ENCODE measurements at places on chromosomes 12 and 14.

DNA sequence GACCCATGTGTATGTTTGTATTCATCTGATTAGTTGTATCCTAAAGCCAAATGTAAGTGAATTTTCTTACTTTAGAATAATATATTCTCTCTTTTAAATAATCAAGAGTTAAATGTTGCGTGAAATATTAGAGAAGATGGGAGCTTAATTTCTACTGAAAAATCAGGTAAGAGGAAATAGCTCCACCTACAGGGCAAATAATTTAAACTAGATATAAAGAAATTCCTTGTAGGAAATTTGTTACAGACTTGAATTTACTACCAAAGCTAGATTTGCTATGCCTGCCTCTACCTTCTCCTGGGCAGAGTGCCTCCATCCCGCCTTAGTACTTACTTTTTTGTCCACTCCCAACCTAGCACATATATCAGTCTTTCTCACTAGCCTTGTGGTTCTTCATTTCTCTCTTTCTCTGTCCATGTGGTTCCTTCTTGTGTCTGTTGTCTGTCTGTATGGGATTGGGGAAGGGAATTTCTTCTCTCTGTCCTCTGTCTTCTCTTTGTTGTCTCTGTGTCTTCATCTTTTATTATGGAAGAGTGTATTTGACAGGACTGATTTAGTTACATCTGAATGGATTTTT is 44.7 kb downstream of the PALS1 start:
- DNase-seq = no peak

- DNase-seq = no peak
Measured at GRCh38 chr12:80272387-80272915, 171.6 kb upstream of the PTPRQ start.

DNA sequence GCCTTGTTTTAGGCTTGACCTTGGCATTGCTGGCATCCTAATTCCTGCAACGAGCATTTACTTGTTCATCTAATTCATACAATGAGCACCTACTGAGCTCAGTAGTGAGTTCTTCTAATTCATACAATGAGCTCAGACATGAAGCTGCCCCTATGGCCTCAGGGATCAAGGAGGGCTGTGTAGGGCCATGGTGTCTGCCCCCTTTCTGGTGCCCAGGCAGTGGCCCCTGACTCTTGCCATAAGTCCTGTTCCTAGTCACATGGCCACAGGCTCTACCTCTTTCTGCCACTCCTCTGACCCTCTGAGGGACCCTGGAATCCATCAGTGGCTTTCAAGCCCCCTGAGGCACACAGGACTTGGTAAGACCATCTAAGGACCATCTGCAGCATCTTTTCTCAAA is 148.8 kb downstream of the ZFP36L1 start:
- no peak for DNase-seq

DNA sequence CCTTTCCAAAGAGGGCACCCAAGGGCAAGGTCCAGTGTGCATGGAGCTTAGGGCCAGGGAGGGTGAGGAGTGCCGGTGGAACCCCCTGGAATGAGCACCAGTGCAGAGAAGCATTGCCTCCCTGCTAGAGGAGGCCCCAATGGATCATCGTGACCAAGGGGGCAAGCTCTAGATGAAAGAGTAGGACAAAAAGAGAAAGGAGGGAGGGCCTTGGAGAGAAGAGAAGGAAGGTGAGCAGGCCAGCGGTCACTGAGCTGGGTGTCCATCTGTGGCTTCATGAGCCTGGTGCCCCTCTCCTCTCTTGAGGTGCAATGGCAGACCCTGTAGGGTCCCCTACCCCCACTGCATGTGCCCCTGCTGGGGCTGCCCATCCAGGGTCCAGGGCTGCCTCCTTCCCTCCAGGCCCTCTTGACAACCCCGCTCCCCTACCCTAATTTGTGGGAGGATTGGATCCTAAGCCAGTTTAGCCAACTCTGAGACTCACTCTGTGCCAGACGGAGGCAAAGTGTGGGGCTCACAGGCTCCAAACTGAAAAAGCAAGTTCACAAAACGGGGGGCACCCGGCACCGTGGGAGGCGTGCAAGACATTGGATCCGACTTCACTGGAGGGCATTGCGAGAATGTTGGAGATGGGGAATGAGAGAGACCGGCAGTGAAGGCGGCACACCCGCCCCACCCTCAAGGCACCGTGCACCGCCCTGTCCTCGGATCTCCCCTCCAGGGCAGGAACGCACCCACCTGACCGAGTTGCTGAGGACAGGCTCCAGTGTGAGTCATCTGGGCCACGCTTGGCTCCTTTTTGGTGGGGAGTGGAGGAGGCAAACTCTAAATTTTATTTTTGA is 207.5 kb downstream of the KIF26A start:
- DNase-seq = no peak

DNA sequence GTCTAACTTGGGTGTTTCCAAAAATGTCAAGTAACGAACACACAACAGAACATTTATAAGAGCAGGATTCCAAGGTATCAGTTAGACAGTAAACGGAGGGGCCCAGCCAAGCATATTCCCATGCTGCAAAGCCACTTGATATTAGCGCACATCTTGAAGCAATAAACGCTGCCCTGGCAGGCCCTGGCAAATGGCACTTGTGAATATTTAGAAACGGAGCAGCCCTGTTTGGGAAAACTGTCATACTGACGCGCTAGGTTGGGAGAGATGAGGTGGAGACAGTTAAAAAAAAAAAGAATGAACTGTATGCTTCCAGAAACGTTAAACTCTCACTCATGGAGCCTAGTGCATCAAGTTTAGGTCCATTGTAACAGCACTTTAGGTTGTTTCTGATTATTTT is 9.3 kb downstream of the DGLUCY start:
- DNase-seq = no peak

GRCh38 chr12:15858353-15858752 is 23.8 kb upstream of the STRAP start:
- no peak for DNase-seq

GRCh38 chr14:66490143-66491111 is 4.3 kb downstream of the CCDC196 start:
- DNase-seq = no peak

DNA sequence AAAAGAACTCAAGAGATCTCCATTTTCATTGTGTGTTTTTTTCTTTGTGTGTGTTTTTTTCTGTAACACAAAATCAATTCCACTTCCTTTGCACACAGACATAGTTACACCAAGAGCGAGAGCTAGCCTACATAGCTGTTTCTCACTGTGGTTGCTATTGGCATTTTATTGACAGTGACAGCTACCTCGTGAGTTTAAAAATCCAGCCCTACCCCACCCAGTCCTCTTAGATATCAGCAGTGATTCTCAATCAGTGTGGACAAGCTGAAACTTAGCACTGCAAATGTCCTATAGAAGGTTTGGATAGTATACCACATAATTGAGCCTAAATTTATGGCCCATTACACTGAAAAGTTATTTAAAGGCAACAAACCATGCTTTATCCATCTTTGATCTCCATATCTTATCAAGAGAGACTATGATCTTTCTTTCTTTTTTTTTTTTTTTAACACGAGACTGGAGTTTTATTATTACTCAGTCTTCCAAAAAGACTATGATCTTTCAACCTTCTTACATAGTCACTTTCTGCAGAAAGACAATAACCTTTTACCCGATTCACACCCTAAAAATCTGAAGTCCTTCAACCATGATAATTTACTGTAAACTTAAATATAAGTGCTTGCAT is 46.8 kb downstream of the ATP2B1 start:
- DNase-seq = no peak

GRCh38 chr14:55277972-55278740 is 6.9 kb downstream of the FBXO34 start:
- peak; percentile 2 for DNase-seq

- DNase-seq = no peak
Measured at GRCh38 chr12:43764528-43764927, 5.8 kb downstream of the IRAK4 start.

DNA sequence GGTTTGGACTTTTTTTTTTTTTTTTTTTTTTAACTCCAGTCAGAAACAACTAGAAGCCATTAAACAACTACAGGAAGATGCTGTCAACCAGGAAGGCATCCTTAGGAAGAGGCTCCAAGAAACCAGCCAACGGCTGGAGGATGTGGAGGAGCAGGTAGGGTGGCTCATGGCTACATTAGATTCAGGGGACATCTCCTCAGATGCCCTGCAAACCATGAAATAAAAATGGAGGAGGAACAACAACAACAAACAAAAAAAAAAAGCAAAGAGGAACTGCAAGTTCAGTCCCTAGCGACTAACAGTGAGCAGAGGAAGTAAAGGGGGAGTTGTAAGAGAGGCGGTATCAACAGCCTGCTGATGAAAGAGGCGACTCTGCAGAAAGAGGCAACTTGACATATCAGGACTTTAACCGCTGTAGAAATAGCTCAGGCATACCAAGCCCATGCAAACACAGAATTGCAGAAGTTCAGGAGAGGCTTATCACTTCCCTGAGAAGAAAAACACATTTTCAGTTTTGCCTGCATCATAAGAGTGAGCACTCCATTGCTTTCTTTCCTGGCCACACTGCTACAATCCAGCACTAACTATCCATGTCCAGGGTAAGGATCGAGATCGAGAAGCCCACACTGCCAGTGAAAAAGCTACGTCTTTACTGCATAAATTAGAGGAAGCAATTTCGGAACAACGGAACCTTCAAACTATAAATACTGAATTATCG is 103.5 kb upstream of the BCAT1 start:
- peak; percentile 16 for DNase-seq

GRCh38 chr14:69090187-69090789 is 62.6 kb downstream of the DCAF5 start:
- no peak for DNase-seq

- no peak for DNase-seq
Measured at GRCh38 chr12:99087278-99087677, 442.2 kb downstream of the APAF1 start.

GRCh38 chr12:54587315-54587873 is 1.1 kb downstream of the PPP1R1A start:
- DNase-seq = no peak

GRCh38 chr12:107679336-107679735 is 6.3 kb upstream of the PWP1 start:
- DNase-seq = no peak

GRCh38 chr12:121992059-121992879 is 29.4 kb upstream of the BCL7A start:
- DNase-seq = peak; percentile 37

DNA sequence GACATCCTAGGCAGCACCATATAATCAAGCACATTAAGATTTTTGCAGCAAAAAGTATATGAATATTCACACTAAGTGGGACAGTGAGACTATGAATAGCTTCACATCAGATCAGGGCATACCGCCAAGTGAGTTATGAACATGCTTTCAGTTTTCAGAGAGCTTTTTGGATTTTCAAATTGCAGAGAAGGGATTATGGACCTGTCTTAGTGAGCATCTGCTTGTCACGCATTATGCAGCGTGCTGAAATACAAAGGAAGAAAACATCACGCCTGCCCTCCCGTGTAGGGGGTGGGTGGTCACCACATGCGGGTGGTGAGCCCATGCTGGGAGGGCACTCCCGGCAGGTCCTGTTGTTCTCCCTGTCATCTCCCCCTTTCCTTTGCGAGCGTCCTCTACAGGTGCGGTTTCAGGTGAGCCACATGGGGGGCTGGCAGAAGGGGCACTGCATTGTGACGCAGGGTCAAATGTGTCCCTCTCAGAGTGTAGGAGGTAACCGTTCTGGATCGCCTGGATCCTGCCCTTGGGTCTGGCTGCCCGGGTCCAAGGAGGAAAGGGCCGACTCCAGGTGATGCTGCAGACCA is 42.6 kb downstream of the TRAF3 start:
- DNase-seq = no peak

DNA sequence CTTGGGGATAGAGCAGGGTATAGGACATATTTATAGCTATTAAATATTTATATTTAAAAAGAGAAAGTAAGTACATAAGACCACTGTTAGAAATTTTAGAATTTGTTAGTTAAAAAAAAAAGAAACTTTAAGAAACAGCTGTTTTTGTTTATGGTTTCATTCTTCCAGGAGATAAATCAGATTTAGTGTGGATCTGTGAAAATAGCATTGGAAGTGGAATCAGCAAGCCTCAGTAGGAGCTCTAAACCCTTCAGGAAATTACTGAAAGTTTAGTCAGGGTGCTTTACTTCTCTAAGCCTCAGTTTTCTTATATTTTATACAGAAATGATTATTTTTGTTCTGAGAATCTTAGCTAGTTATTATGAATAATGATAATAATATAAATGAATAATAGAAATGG is 316.0 kb upstream of the NOVA1 start:
- no peak for DNase-seq

DNA sequence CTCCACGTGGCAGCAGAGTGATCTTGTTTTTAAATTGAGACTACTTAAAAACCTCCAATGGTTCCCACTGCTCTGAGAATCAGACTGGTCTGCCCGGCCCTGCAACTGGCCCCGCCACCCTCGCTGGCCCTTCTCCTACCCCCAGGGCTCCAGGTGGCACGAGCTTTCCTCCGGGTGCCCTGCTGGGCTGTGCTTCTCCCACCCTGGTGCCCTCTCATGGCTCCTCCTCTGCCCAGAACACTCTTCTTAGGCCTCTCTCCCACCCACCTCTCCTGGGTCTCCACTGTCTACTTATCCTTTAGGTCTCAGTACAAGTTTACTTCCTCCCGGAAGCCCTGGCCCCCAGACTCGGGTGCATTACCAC is 26.5 kb downstream of the CCDC92 start:
- no peak for DNase-seq

DNA sequence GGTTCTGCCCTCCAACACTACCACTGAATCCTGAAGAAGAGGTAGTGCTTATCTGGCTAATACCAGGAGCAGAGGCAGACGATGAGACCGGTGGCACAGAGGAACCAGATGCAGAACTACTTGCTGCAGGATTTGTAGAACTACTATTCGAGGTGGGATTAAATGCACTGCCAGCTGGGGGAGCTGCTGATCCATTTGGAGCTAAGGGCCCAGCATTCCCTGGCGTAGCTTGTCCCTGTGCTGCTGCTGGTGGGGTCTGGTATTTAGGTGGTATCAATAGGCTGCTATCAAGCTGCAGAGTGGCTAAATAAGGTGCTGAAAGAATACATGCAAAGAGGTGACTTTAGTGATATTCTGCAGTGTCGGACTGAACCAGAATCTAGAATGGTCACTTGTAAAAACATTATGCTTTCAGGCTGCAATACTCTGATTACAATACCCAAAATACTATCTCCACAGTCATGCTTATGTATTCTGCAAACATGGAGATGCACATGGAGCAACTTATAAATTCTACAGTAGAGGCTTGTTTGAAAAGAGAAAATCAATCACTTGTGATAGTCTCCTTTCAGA is 294.2 kb downstream of the MED13L start:
- no peak for DNase-seq

GRCh38 chr12:6818222-6818621 is 3.4 kb upstream of the GPR162 start:
- DNase-seq = no peak

- DNase-seq = no peak
Measured at GRCh38 chr14:100282766-100283419, 23.4 kb downstream of the SLC25A29 start.

- DNase-seq = no peak
Measured at GRCh38 chr12:89244536-89244935, 107.8 kb downstream of the DUSP6 start.

Measured in activated CD4-positive, alpha-beta T cell treated with anti-CD3 and anti-CD28 coated beads, Interleukin-2, amount 50 U/mL, for 24 hours (primary cell).